ENCODE measurements at places on chromosomes 7 and 10. TPM values are rescaled to one million over a fixed set of nuclear protein-coding genes. Genes with fewer than 3 reads are reported as not detected.

GRCh38 chr10:8586504-8586903 is 532.0 kb downstream of the GATA3 start:
- DNase-seq, result no peak

DNA sequence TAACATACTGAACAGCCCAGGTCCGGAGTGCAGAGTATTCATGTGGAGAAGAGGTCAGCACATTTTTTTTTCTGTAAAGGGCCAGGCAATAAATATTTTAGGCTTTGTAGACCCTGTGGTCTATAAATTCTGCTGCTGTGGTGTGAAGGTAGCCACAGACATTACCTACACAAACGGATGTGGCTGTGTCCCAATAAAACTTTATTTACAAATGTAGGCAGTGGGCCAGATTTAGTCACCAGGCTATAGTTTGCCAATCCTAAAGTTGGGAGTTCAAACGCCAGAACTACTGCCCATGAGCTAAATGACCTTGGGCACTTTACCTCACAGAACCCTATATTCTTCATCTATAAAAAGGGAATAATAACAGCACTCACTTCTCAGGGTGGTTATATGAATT is 13.4 kb downstream of the FAM53B start:
- DNase-seq, result no peak

GRCh38 chr10:101293007-101293723 is 60.8 kb upstream of the BTRC start:
- no peak for DNase-seq

The CPA2 gene
- total RNA-seq, result not detected

The SPOCK2 gene
- 5.3 TPM for total RNA-seq

The MRC1 gene
- 0.07 TPM for total RNA-seq

The PROSER2 gene
- total RNA-seq, result 87.5 TPM

Data from PC-9 (cell line).